ENCODE measurements at places on chromosomes 1 and 21.
A peak's percentile ranks its signal among the peaks of the same experiment; 100 is the strongest.

DNA sequence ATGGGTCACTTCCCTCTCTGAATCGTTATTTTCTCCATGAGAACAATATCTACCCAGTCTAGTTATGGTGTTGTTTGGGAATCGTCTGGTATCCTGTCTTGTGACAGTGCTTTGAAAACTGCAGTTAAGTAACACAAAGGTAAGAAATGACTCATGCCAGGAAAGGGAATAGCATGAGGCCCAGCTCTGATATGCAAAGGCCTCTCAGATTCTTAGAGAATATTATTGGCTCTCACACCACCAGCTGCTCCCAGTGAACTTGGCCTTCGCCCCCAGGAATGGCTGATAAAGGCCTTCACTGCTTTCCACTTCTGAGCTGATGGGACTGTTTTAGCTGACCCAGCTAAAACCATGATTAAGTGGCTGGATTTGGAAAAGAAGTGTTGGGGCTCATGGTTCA is 27.1 kb downstream of the NEK2 start:
- DNase-seq = peak; percentile 58

- DNase-seq = no peak
Observed at GRCh38 chr1:2890221-2890850, 88.8 kb upstream of the TTC34 start.

DNA sequence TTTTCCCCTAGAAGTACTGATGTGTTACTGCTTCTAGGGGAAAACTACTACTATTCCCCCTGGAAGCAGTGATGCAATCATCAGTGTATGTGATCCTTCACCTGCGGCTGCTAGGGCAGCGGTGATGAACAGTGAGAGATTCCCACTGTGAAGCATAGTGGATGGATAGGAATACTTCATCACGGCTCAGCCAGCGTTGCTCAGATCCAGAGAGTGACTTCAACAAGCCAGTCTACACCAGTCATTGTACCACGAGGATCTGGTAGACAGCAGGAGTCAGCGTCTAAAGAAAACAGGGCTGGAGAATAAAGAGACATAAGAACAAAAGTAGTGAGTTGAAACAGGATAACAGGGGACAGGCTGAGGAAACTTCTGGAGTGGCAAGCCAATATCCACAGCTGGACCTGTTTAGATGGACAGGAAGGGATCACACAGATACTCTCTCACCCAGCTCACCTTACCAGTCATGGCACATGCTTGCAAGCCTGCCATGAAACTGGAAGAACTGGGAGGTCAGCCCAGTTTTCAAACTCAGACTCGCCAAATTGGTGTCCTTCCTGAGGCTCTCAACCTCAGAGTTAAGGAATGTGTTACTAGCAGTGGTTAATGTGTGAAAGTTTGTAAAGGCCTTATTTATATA is 42.4 kb upstream of the LRRC52 start:
- DNase-seq = no peak

GRCh38 chr1:41745022-41745421 is 173.7 kb downstream of the HIVEP3 start:
- no peak for DNase-seq

DNA sequence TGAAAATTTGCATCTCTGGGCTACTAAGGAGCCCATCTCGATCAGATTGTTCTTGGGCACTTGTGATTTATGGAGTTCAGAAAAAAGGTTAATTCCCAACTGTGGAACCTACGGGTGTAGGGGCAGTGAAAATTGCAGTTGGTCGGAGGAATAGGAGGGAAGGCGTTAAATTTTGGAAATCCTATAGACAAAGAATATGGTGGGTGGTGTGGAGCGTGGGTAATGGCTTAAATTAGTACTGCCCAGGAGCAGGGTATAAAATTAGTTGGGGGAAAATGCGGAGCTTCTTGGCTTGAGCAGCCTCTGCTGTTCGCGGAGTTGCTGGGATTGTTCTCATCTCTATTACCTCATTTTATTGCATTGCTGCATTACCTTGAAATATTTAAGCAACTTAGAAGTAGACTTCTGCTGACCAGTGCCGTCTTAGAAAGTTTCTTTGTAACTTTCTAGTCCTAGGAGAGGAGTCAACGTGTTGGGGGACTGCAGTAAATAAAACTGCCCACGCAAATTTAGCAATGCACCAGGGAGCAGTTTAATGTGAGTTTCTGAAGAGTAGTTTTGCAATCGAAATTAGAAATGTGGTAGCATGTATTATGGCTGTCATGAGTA is 514 bp downstream of the S1PR1 start:
- no peak for DNase-seq

DNA sequence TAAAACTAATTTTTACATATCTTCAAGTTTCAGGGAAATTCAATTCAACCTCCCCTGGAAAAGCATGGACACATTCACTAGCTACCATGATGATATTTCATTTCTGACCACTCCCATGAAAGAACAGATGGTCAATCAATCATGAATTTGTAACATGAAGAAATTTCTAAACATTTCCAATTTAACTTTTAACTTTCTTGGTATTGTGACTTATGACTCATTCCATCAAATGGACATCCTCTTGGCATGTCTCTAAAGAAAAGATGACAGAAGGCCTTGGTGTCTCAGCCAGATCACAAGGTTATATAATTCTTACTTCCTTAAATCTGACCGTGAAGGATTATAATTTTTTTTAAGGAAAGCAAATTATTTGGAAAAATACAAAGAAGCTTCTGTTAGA is 10.5 kb upstream of the MCOLN3 start:
- DNase-seq = no peak

DNA sequence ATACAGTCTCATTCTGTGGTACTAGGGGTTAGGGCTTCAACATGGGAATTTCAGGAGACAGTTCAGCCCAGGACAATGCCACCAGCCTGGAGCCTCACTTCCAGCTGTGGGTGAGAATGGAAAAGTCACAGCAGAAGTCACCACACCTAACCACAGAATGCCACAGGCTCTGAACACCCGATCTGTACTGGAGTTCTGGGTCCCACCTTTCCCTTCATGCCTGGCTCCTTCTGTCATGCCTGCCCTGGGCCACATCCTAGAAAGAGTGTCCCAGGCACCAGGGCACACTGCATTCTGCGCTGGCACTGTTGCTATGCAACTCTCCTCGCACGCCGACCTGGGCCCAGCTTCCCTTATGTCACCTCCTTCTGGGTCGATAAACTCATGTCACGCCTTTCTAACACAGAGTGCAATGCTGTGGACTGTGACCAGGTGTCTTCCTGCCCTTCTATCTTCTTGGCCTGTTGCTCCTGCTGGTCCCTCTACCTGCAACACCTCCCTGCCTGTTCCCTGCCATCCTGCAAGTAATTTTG is 21.2 kb downstream of the RCSD1 start:
- no peak for DNase-seq

DNA sequence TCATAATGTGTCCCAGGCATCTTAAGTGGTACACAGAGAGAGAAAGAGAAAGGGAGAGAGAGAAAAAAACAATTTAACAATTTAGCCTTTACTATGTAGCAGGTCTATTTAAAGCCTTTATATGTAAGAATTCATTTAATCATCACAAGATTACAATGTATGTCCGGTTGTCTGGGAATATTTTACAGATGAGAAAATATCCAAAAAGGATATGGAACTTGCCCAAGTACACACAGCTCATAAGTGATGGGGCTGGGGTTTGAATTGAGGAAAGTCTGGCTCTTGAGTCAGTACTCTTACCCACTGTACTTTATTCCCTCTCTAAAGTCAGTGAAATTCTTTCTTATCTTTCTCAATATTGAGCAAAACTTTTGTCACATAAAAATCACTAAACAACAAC is 104.6 kb downstream of the LYPLAL1 start:
- DNase-seq = no peak

GRCh38 chr1:235567812-235568503 is 63.7 kb upstream of the B3GALNT2 start:
- DNase-seq = no peak

DNA sequence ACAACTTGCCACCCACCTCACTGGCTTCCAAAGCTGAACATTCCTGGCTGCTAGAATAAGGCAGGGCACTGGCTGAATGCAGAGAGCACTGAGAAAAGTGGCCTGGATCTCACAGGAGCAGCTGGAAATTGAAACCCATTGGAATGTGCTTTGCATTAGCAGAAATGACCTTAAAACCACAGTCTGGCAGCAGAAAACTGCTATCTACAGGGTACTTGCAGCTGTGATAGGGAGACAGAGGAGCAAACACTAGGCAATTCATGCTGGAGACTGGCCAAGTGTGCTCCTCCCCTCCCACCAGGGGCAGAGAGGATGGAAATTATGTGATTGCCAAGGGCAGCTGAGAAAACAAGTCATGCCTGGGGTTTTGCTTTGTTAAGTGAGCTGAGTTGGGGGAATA is 47.2 kb downstream of the HSD3B1 start:
- DNase-seq = no peak

DNA sequence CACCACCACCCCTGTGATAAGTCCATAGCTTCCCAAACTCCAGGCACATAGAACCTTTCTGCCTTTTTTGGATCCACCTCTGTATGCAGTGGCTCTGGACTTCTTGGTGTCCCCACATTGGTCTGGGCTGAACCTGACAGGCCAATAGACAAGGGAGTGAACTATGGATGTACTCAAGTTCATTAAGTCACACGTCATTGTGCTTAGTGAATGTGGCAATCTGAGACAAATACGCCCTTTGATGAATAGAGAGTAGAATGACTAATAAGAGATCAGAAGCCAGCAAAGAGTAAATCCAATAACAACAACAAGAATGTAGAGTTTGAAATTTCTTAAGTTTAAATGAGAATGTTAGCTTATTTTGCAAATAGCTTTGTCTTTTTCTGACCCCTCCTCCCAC is 114.8 kb downstream of the ST6GALNAC3 start:
- DNase-seq = no peak

DNA sequence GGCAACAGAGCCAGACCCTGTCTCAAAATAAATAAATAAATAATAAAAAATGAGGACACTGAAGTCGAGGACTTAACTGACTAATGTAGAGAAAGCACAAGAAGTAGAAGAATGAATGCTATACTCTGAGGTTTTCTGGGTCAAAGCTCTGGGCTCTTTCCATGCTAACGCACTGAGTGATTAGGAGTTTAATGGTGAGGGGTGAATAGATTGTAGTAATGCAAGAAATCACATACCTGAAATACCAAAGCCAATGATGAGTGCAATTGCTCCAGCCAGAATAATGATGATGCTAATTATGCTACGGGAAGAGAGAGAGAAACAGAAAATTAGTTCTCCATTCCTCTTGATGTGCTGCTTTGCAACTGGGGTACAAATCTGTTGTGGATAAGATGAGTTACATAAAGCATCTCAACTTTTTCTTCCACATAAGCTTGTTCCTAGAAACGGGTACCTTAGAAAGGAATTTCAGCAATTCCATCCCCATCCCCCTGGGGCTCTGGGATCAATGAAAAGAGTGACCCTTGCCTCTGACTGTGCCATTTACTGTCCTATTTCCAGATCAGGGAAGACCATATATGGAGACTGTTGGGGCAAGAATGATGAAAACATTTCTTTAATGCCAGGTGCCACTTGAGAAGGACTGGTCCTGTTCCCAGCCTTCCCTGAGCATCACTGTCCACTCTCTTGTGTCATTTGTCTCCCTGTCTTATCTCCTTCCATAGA is 40.7 kb downstream of the VTCN1 start:
- no peak for DNase-seq

GRCh38 chr1:121517586-121518230 is 332.9 kb downstream of the SRGAP2C start:
- no peak for DNase-seq

- no peak for DNase-seq
Observed at GRCh38 chr1:176479971-176480370, 17.0 kb downstream of the PAPPA2 start.

GRCh38 chr1:10697621-10698160 is 98.8 kb downstream of the CASZ1 start:
- no peak for DNase-seq

DNA sequence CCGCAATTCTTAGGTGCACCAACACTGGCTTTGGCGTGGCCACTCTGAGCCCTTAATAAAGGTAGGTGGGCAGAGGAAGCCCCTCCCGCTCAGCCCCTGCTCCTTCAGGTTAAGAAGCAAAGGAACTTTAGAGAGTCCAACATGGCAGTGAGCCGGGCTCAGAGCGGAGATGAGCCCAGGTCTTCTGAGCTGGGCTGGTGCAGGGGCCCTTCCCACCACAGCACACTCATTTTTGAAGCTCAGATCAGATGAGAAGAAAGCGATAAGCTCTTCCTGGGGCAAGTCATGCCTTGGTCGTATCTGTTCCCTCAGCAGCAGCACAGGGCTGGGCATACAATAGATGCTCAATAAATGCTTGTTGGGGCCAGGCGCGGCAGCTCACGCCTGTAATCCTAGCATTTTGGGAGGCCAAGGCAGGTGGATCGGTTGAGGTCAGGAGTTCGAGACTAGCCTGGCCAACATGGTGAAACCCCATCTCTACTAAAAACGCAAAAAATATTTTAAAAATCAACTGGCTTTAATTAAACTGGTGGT is 51.1 kb upstream of the TARDBP start:
- no peak for DNase-seq

GRCh38 chr1:162676087-162676486 is 43.8 kb downstream of the DDR2 start:
- peak; percentile 13 for DNase-seq

DNA sequence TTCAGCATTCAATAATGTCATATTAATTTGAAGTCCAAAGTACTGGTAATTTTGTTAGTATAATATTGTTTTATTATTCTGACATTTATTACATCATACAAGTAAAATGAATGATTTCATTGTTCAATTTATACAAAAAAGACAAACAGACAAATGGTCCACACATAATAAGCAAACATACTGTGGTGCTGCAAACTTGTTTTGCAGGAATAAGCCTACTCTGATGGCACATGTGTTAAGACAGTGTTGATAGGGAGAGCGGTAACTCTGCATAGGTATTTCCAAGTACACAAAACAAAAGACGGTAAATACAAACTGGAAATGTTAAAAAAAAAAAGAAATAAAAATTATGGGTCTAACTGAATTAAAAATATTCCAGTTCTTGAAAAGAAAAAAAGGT is 59.7 kb upstream of the DPYD start:
- DNase-seq = no peak

DNA sequence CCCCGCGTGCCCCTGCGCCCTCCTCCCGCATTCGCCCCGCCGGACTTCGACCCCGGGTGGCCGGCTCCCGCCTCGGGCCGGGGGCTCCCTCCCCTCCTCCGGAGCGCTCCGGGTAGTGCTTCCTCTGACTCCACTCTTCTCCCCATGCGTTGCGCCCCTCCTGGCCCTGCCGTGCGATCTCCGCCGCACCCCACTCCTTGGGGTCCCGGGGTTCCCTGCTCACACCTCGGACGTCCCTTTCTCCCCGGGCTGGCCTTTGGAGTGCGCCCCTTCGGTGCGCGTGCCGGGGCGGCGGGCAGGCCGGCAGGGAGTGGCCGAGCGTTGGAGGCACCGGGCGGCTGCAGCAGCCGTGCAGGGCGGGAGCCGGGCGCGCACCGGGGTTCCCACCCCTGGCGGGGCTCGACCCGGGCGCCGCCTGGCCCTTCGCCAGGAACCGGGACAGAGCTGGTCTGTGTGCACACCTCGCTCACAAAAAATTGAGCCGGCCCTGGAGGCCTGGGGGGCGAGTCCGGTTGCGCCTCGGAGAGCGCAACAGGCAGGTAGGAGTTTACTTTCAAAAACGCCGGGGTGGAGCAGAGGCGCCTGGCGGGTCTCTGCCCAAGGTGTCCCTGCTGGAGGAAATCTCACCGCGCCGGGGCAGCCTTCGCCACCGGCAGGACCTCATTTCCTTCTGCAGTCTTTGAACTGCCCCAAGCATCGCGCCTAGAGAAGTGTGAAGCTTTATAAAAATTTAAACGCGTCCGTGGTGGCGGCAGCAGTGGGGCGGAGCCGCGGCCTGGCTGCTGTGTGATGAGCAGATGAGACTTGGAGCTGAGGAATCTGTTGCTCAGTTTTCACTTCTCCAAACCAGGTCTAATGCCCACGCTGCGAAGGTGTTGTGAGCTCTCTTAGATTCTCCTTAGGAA is 650 bp downstream of the VANGL1 start:
- peak; percentile 48 for DNase-seq
